Amygdala (tissue), 56 donors: ENCODE measurements at places on chromosomes 12 and 14.

GRCh38 chr14:55979781-55980180 lies 138.4 kb upstream of the PELI2 start:
- DNase-seq = no peak

GRCh38 chr12:111150921-111151840 lies 217.7 kb downstream of the PHETA1 start:
- DNase-seq = no peak

DNA sequence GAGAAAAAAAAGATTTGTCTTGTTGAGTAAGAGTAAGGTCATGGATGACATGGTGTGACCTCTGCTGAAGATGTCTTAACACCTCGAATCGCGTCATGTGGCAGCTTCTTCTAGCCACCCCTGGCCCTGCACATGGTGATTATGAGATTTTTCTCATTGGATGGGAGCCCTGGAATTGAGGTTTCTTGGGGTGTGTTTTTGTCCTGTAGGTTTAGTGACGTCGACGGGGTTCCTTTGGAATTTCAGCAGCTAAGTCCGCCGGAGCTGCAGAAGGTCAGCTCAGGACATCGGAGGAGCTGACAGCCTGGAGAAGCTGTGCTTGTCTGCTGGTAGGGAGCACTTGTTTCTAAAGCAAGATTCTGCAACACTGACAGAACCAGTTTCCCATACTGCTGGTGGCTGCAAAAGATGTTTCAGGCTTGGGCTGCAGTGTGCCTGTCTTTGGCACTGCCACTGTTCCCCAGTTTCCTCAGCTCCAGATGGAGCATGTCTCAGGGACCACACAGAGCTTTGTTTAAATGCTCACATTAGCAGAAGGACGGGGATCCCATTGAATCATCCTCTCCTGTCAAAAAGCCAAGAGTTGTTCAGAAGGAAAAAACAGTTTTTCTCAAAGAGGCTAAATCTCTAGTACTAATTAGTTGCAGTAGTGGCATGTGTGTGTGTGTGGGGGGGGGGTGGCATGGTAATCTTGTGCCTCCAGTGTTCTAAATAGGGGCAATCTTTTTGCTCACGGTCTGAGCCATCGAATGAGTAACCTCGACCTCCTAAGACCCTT lies 5.2 kb upstream of the FOS start:
- no peak for DNase-seq

GRCh38 chr14:94555991-94556390 lies 5.3 kb upstream of the SERPINA4 start:
- DNase-seq = no peak

DNA sequence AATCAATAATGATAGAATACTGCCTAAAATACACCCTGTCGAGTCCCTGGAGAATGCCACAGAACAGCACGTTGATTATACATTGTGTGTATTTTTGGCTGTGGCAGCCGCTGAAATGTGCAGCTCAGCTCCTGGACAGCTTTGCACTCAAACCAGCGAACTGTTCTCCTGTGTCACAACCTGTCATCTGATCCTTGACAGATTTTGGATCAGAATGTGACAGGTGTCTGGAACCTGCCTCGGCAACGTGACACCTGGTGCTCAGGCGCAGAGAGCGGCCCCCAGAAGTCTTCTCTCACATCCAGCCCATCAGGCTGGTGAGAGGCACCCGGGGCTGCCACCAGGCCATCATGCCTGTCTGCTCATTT lies 19.3 kb downstream of the MVK start:
- DNase-seq = no peak

DNA sequence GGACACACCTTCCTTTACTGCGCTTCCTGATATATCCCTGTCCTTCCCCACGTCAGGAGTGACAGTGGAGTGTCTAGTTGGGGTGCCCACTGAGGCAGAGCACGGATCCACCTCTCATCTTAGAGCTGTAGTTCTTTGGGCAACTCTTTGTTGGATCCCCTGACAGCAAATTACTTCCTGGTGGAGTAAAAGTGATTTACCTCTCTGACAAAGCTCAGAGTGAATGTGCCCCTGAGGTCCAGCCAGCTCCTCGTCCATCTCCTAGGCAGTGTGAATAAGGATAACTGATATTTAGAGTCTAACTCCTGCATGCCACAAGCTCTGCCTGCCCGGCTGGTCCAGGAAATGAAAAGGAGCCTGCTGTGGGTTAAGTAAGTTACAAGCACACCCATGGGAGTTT lies 16.0 kb downstream of the AHSA1 start:
- DNase-seq = no peak

- peak; percentile 77 for DNase-seq
Observed at GRCh38 chr12:124388679-124389137, 93.8 kb downstream of the RFLNA start.

DNA sequence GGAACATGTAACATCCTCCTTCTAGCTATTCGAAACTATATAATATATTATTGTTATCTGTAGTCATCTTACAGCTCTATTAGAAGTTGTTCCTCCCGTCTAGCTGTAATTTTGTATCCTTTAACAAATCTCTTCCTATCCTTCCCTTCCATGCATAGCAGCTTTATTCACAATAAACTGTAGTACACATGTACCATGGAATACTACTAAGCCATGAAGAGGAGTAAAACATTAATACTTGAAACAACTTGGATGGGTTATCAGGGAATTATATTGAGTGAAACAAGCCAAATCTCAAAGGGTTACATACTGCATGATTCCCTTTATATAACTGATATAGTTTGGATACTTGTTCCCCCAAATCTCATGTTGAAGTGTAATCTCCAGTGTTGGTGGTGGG lies 33.9 kb upstream of the STK38L start:
- no peak for DNase-seq
